ENCODE measurements at places on chromosomes 11 and 22.

- DNase-seq, result no peak
Observed at GRCh38 chr22:49647627-49648026, 180.0 kb downstream of the BRD1 start.

DNA sequence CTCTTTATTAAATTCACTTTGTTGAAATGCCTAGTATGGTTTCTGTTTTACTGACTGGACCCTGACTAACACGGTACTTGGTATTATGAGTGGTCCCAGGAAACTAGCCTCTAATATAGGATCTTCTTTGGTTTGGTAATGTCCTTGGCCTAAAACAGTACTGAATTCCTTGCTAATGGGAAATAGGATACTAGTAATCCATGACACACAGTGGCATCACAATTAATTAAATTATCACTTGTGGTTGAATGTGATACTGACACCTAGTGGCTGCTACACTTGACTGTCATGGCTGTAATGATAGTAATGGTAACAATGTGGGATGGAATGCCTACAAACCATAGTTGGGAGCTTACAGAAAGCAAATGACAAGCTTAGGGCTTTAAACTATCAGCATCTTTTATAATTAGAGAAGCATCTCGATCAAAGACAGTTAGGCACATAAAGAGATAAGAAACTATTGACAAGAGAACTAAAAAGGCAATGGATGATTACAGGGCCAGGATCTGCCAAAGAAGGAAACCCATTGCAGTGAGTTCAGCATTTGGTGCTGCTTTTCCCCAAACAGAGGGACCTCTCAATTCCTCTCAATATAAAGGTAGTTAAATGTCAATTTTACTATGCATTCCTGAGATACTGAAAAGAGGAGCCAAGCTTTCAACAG lies 8.6 kb downstream of the DNHD1 start:
- DNase-seq, result peak; percentile 33

DNA sequence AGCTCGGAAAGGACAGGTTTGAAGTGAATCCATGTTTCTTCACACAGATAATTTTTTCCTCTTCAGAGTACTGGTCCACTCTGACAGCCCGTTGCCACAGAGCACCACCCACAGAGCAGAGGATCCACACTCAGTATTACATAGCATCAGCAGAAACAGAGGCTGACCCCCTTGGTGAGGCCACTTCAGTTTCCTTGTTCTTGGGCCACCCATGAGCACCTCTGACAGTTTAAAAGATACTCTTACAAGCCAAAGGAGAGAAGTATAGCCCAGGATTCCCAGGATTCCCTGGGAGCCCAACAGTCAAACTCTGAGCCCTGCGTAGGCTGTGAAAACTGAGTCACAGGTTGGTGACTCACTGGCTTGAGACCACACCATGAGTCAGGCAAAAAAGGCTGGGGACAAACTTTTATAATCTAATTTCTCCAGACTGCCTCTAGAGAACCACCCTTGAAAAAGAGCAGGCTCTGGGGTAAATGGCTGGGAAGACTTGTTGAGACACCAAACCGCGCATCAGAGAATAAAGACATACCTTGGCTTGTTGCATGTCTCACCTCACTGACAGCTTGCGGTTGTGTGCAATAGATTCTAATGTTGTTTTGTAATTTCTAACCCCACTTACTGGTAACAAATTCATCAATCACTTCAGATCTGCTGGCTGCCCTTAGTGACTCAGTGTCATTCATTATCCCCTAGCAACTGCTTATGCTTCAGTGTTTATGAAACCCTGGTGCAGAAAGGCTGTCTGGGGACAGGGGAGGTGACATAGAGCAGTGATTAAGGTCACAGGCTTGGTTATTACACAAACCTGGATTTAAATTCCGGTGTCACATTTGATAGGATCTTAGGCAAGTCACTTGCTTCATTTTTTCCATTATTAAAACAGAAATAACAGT lies 56.9 kb upstream of the PRSS23 start:
- DNase-seq, result peak; percentile 96

- no peak for DNase-seq
Observed at GRCh38 chr11:16813126-16813525, 74.7 kb downstream of the C11orf58 start.

DNA sequence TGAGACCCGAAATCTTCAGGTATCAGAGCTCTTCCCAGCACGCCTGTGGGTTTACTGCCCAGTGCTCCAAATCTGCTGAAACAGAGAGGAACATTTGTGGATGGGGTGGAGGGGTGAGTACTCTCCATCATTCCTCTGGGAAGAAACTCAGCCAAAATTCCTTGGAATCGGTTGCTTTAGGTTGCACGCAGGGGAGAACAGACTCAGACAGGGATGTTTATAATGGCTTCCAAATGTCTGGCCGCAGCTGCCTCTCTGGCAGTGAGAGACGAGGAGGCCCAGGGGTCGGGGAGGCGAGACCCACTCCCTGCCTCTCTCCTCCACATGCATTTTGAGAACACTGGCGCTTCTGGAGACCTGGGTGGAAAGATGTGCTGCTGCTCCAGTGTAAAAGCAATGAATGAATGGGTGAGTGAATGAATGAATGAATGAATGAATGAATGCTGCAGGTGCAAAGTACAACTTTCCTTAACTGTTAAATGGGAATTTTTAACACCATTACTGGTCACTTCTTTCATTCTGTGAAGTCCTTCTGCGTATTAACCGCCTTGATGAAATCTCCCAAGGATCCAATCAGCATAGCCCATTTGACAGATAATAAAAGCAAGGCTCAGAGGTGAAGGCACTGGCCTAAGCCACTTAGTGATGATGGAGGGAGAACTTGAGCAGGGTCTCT lies 437.4 kb downstream of the MIAT start:
- DNase-seq, result peak; percentile 67

DNA sequence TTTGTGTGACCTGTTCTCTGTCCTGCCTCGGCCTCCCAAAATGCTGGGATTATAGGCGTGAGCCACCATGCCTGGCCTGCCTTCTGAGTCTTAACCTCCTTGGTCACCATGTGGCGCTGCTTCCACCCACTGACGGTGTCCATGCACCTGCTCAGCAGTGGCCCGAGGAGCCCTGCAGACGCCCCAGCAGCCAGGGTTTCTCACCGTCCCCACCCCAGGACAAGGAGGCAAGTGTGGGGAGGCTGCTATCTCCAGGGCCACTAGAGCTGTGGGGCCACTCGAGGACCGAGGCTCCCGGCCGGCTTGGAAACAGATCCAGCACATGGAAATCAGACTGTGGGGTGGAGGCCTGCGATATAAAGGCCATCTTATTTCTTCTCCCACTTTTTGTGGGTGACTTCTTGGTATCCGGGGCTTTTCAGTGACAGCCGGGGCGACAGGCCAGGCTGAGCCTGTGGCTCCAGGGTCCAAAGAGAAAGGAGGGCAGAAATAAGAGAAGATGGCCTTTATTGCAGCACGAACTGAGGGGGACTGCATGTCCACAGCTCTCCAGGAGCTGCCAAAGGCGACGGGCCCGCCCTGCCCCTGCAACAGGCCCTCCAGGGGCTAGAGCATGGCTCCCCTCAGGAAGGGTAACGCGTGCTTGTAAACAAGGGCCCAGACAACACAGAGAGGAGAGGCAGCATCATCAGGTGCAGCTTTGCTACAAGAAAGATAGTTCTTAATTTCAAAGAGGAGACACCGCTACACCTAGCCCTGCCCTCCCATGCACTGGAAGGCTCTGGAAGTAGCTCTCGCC lies 15.0 kb downstream of the TSPO start:
- DNase-seq, result no peak

GRCh38 chr22:39166547-39166946 lies 14.1 kb upstream of the CBX7 start:
- no peak for DNase-seq

DNA sequence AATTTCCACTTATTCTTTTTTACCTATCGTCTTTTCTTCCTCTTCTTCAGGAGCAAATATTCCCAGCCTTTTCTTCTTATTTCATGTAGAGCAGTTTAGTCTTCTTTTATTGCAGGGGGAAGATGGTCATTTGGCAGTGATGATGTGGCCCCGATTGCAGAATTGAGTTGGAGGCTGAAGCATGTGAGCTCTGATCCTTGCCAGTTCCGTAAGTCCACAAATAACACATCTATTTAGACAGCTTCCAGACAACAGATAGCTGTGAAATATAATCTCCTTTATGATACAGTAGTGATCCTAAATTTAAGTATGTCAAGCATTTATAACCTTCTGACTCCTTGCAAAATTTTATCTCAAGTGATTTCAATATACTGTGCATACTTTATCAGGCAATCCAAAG lies 27.5 kb downstream of the REXO2 start:
- DNase-seq, result no peak

DNA sequence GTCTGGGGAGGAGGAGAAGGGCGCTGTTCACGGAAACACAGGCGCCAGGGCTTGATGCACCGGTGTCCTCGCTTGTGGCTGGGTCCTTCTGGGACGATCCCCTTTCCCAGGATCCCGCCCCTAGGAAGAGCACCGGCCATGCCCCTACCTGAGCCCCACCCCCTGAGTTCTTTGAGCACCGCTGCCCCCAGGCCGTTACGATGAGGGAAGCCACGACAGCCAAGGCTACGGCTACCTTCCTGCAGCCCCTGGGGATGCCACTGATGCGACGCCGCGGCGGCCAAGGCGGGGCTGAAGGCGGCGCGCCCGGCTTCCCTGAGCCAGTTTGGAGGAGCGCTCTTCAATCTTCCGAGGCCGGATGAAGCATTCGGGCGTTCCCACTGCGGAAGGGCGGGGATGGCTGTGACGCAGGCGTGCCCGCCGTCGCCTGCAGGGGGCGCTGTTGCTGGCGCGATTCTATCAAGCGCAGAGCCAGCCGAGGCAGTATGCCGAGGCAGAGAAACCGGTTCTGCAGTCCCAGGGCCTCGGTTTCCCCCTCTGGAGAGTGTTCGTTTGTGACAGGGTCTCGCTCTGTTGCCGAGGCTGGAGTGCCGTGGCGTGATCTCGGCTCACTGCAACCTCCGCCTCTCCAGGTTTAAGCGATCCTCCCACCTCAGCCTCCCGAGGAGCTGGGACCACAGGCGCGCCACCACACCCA lies 9.7 kb upstream of the NEFH start:
- DNase-seq, result no peak

GRCh38 chr11:57499413-57499982 lies 16.0 kb downstream of the SLC43A1 start:
- peak; percentile 70 for DNase-seq
